ENCODE measurements at places on chromosomes 13 and 19.
A peak's percentile ranks its signal among the peaks of the same experiment; 100 is the strongest.

- DNase-seq = no peak
Observed at GRCh38 chr13:113474179-113474578, 16.3 kb downstream of the DCUN1D2 start.

GRCh38 chr13:19952850-19953249, 5.7 kb upstream of the ZMYM2 start:
- DNase-seq = no peak

GRCh38 chr13:48737689-48738088, 84.0 kb downstream of the CYSLTR2 start:
- DNase-seq = no peak

GRCh38 chr13:85266771-85267170, 532.4 kb downstream of the SLITRK6 start:
- no peak for DNase-seq

- DNase-seq = no peak
Observed at GRCh38 chr13:112757759-112758086, 67.9 kb downstream of the ATP11A start.

- no peak for DNase-seq
Observed at GRCh38 chr19:37989855-37990254, 82.8 kb downstream of the SIPA1L3 start.

- DNase-seq = no peak
Observed at GRCh38 chr13:20190076-20190475, 2.7 kb downstream of the GJB2 start.

GRCh38 chr19:7242601-7243258, 51.5 kb downstream of the INSR start:
- peak; percentile 62 for DNase-seq

DNA sequence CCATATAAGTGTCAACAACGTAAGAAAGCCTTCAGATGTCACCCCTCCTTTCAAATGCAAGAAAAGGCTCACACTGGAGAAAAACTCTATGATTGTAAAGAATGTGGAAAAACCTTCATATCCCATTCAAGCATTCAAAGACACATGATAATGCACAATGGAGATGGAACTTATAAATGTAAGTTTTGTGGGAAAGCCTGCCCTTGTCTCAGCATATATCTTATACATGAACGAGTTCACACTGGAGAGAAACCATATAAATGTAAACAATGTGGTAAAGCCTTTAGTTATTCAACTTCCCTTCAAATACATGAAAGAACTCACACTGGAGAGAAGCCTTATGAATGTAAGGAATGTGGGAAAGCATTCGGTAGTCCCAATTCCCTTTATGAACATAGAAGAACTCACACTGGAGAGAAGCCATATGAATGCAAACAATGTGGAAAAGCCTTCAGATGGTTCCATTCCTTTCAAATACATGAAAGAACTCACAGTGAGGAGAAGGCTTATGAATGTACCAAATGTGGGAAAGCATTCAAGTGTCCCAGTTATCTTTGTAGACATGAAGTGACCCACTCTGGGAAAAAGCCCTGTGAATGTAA, 11.1 kb downstream of the ZNF844 start:
- DNase-seq = no peak

DNA sequence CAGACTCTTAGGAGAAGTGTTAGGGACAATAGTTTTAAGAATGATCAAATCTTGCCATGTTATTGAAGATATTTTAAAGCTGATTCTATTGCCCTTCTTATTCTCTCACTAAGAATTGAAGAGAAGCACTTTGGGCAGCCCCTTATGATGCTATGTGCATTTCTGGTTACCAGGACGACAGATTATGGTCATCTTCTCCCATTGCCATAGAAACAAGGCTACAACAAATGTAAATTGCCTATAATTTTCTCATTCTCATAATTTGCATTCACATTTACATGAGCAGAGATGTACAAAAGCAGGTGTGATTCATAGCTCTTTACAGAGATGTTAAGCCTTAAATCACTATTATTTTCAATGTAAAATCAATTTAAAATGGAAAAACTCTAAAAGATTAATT, 137.3 kb upstream of the PCDH9 start:
- no peak for DNase-seq

GRCh38 chr19:32680986-32681385, 5.3 kb downstream of the RGS9BP start:
- no peak for DNase-seq

DNA sequence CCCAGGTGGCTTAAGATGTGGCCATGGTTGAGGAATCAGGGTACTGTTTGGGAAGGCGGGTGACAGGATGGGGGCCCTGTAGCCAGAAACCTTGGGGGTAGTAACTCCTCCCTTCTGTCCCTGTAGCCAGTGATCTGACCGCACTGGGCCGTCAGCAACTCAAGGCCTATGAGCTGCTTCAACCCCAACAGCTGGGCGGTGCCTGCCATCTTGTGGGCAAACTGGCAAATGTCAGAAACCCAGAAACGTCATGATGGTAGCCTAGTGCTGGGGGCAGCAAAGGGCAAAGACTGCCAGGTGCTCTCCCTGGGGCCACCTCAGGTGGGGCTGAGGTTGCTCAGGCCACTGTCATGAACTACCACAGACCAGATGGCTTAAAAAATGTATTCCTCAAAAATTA, 3.5 kb downstream of the COPE start:
- DNase-seq = peak; percentile 41

DNA sequence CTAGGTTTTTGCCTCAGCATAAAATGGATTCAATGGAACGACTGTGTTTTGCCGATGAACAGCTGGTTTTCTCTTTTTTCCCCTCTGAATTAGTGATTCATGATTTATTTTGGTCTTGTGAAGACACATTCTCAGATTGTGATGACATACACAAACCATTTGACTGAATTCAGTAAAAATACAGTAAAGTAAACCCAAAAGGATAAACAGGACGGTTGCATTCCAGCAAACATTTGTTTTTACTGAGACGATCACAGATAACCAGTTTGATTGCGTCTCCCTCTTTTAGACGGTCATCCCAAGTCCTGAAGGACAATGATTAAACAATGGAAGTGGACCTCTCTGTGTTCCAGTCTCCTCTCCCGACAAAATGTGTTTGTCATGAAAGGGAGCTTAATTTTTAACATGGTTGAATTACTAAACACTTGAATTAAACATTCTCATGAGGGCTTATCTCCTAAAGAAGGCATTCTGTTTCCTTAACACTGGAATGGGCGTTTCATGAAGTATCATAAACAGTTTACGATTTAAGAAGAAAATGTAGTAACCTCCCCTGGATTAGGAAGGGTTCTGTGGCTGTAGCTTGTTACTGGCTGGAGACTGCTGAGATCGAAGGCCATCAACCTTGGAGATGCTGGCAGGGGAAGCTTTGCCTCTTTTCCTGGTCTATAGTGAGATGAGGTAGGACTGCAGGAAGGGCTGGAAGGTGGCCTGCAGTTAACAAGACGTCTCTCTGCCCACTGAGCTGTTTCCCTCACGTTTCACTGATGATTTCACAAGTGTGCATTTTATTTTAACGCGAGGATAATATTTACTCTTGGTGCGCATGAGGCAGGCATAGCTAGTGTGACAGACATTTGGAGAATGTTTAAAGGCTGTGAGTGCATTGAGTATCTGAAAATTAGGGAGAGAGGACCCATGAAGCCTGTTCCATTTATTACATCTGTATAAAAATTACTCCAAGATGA, 457.9 kb downstream of the FGF9 start:
- no peak for DNase-seq

DNA sequence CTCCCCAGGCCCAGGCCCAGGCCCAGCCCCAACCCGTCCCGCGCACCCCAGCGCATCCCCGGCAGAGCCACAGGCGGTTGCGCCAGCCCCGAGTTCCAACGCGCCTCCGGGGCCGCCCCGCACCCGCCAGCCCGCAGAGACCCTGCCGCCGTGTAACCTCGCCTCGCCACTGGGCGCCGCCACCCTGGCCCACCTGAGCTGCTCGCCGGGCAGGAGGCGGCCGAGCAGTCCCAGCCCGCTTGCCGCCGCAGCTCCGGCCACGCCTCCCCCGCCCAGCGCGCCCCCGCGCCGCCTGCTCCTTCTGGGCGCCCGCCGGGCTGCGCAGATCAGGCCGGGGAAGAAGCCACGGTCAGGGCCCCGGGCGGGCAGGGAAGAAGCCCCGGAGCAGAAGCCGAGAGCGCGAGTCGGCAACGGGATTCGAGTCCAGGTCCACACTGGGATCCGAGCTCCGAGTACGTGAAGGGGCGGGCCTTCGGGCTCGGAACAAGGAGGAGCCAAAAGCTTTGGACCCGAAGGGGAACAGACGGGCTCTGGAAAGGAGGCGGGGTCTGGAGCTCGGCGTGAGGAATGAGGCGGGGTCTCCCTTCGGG, at the start of gene MBOAT7:
TSS of gene MBOAT7 (minus strand) at position 436 of the 590 bp plus-strand sequence. CDS start 1,072 bp downstream, outside the sequence.
- peak; percentile 87 for DNase-seq

DNA sequence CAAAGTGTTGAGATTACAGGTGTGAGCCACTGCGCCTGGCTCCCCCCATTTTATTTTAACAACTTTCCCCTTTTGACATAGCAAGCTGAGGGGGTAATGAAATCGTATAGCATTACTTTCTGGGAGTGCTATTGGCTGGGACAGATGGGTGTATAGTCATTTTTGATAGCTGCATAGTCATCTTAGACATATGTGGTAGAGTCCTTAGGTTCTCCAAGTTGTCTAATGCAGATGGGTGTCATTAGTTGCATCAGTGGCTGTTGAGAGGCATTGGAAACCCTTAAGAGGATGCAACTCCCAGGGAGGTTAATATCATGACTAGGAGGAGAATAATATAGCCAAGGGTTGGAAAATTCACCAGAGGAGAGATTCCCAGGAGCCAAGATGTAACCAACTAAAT, 28.6 kb upstream of the PNMA8B start:
- DNase-seq = no peak

DNA sequence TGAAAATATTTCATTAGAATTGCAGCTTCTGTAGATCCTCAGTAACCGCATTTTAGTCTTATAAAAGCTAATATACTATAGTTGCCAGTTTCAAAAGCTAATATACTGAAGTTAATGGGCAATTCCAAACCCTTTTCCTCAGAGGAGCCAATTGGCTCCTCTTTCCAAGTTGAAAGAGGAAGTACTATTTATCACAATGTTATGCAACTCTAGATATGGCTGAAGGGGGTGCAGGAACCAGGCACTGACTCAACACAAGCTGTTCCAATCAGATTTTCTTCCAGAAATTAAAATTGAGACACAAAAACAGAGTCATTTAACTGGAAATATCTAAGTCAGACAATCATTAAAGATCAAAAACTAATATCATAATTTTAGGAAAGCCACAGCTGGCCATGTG, 258.9 kb downstream of the PCDH20 start:
- no peak for DNase-seq

GRCh38 chr19:29833614-29834261, 21.9 kb downstream of the CCNE1 start:
- no peak for DNase-seq

GRCh38 chr19:33832633-33833032, 36.0 kb downstream of the KCTD15 start:
- no peak for DNase-seq

DNA sequence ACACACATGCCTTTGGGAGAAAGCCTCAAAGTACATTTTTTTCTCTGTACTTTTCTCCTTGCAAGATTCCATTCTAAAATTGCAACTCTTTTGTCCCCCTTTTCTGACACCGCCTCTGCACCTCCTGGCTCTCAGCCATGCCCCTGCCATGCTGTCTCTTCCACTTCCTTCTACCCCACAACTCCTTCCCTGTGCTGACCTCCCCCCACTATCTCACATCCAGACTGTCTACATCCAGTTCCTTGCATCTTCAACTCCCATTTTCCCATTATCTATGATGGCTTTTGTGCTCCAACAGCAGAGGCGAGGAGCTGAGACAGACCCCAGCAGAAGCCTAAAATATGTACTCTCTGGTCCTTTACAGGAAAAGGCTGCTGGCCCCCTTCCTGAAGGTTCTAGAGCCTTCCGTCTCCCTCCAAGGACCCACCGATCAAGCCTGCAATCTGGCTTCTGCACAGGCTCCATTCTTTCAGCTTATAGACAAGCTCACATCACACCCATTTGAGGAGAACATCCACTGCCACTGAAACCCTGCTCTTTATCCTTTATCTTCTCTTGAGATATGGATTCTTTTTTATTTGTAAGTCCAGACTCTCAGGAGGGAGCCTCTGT, 50.2 kb downstream of the RFX2 start:
- no peak for DNase-seq

DNA sequence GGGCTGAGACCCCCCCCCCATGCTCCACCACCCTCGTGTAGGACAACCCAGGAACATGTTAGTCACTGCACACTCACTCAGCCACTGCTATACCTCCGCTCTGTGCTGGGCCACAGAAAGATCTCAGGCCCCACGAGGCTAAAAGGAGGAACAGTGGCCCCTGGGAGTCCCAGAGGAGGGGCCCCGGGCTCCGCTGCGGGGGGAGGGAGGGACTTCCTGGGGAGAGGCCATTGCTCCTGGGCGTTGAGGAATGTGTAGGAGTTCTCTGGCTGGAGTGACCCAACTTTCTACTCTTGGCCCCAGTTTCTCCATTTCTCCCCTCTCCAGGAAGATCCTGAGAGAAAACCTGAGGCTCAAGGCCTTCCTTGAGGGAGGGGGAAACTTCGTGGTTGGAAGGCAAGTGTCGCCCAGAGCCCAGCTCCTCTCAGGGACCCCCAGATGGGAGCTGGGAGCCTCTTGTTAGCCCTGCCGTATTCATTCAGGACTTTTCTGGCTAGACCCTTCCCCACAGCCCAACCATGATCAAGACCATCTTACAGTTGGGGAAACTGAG, 13.6 kb downstream of the ONECUT3 start:
- no peak for DNase-seq

- DNase-seq = no peak
Observed at GRCh38 chr19:54128441-54128725, 9.2 kb upstream of the CNOT3 start.

GRCh38 chr13:88866195-88866594, 1195.0 kb downstream of the SLITRK5 start:
- DNase-seq = no peak

- no peak for DNase-seq
Observed at GRCh38 chr13:48994706-48995105, 19.0 kb downstream of the FNDC3A start.

- DNase-seq = no peak
Observed at GRCh38 chr13:105083992-105084391, 1451.5 kb downstream of the EFNB2 start.

DNA sequence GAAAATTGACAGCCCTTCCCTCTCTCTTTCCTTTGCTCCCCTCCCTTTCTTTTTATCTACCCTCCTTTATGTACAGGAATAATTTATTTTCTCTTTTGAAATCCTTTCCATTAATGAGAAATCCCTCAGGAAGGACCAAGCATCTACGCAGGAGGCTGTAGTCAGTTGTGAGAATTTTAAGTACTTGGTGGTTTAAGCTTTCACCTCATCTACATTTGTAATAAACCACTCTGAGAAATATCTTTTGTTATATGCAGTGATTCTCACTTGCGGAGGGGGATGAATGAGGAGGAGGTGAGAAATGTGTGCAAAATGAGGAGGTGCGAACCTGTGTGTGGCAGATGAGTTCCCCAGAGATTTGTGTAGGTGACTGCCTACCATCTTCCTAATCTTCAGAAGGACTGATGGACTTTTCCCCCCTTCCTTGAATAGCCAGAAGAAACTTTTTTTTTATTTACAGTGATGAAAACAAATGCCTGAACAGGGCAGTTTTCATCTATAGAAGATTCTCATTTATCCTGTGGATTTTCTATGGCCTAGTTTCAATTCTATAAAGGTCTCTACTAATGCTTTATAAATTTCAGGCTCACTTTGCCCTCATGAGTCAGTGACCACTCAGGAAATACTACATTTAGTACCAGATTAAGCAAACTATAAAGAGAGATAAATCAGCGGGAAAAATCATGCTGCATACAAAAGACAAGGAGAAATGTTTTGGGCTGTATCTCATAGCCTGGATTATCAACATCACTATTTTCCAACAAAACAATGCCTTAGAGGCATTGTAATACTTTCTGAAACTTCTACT, 118.3 kb downstream of the LHFPL6 start:
- DNase-seq = no peak

- no peak for DNase-seq
Observed at GRCh38 chr13:40793339-40793738, 3.9 kb downstream of the SLC25A15 start.
